SW480 (cell line): ENCODE measurements at places on chromosomes 3 and 15.

- no peak for DNase-seq
These were observed 87.5 kb upstream of the CBLB start for GRCh38 chr3:105956306-105956705.

DNA sequence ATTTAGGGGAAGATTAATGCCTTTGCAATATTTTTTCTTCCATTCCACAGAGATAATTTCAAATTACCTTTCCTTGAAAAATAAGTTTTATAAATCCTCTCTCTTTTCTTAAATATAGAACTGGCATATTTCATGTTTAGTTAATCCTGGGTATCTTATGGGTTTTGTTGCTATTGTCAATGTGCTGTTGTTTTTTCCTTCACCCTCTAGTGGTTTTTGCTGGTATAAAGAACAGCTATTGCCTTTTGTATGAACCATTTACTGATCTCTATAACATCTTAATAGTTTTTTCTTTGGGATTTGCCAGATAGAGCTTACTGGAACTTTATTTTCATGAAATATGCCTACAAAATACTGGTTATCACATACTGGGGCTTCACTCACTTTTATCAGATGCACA lies 359.6 kb upstream of the DPPA4 start:
- no peak for DNase-seq

GRCh38 chr15:29244123-29244522 lies 25.5 kb downstream of the NSMCE3 start:
- DNase-seq: no peak

DNA sequence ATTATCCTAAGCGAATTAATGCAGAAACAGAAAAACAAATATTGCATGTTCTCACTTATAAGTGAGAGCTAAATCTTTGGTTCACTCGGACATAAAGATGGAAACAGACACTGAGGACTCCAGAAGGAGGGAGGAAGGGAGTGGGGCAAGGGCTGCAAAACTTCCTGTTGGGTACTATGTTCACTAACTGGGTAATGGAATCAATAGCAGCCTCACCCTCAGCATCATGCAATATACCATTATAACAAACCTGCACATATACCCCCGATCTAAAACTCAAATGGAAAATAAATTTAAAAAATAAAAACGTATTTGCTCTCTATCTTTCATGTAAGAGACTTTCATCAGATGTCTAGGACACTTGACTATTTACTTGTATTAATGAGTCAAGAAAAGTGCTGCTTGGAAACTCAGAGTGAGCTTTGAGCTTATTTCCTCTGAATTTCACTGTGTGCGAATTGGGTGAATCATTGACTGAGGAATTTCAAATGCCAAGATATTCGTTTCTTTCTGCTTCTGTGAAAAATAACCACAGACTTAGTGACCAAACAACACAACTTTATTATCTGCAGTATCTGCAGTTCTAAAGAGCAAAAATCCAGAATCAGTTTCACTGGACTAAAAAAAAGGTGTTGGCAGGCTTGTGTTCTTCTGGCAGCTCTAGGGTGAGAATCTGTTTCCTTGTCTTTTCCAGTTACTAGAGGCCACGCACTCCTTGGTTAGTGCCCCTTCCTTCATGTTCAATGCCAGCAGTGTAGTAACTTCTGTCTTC lies 18.4 kb downstream of the TM4SF18 start:
- no peak for DNase-seq

DNA sequence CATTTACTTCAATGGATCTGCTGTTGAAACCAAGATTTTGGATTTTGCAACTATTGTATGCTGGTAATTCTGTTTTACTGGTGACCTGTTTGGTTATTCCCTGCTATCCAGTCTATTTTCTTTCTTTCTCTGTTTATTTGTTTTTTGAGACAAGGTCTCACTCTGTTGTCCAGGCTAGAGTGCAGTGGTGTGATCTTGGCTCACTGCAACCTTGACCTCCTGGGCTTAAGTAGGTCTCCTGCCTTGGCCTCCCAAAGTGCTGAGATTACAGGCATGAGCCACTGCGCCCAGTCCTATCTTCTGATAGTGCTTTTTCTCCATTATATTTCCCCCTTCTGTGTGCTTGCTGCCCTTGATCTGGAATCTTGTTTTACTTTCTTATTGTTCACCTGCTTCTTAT lies 15.6 kb downstream of the USP13 start:
- no peak for DNase-seq

DNA sequence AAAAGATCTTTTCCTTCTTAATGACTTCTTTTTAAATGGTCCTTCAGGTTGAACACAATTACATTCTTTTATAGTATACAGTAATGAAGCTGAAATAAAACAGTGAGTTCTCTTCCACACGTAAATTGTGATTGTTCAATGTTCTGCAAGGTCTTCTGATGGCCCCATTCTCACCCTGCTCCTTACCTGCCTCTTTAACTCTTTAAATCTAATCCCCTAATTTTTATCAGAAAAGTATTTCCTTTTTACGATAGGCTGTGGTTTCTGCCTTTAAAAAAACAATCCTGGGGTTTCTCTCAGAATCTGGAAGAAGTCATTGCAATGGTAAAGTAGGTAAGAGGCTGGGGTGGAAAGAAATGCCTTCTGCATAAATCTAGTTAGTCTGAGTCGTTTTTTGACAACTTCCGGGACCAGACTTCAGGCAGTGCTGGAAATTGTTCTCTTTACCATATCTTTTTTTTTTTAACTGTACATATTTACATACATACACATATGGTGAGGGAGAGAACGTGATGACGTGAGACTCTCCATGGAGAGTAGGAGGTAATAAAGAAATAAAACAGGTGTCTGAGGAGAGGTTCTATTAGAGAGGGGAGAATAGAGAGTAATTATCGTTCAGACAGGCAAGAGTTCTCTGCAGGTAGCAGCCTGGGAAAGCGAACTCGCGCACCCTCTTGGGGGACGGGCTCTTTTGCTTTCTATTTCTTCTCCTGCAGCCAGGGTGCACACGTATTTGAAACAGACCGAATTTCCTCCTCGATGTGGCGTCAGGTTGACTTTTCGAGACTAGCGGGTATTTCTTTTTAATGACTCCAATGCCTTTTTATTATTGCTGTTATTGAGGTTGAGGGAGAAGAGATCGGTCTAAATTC lies at the start of gene SIDT1:
Gene SIDT1 (plus strand): TSS at position 730 of the 872 bp plus-strand sequence. CDS start 467 bp downstream, outside the sequence.
- peak; percentile 67 for DNase-seq
